Astrocyte (in vitro differentiated cells and primary cell): ENCODE measurements at places on chromosomes 13 and 19.

GRCh38 chr19:58218899-58219298, 9.8 kb upstream of the ZNF544 start:
- DNase-seq, result no peak
- no peaks in the 10 kb centered on the region for H3K27me3 ChIP-seq
- no peak overlapping the region for H3K4me3 ChIP-seq
- no peak overlapping the region for H3K27ac ChIP-seq
- no peaks in the 10 kb centered on the region for H3K4me1 ChIP-seq

DNA sequence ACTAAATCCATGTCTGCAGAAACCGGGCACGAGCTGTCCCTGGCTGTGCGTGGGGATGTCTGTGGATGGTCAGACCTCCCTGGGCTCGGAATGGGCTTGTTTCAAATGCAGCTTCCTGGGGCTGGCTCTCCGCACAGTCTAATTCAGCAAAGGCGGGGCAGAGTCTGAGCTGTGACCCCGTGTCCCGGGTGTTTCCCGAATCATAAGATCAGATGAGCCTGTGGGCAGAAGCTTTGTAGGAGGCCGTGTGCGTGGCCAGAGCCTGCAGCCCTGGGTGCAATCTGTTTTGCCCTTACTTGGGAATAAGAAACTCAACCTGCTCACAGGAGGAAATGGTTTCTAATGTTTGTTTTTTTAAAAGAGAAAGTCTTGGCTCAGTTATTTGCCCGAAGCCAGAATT, 13.9 kb upstream of the GNA11 start:
- H3K4me3 ChIP-seq, result no peak overlapping the region
- H3K27ac ChIP-seq, result no peak overlapping the region
- H3K4me1 ChIP-seq, result peaks cover 6% of the 10 kb centered on the region
- no peaks in the 10 kb centered on the region for H3K27me3 ChIP-seq
- peak; percentile 61 for DNase-seq

DNA sequence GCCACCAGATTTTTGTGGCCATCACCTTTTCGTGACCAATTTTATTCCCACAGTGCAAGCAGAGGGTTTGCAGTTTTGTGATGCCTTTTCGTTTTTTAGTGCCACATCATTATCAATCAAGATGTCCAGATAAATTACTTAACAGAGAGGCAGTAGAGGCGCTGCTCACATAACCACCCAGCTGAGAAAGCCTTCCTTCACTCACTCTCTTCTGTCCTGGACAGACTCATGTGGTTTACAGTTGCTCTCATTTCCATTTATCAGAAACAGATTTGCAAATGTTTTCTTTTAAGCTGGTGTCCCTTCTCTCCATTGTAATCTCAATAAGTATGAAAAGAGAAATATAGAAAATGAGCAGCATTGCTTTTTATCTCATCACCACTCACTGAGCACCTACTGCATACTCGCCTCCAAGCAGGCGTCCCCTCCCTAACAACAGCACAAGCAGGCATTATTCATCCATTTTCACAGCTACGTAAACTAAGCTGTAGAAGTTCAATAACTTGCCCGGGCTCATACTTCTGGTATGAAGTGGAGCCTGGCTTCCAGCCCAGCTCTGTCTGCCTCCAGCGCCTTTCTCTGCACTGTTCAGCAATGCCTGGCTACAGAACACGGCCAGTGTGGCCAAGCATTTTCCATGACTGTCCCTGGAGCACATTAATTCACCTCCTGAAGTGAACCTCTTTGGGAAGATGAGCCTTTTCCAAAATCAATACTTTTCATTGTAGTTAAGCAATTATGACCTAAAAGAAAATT, 34.6 kb upstream of the KATNAL1 start:
- H3K27me3 ChIP-seq, result no peaks in the 10 kb centered on the region
- no peak overlapping the region for H3K27ac ChIP-seq
- H3K4me1 ChIP-seq, result peaks cover 39% of the 10 kb centered on the region
- H3K4me3 ChIP-seq, result no peak overlapping the region

DNA sequence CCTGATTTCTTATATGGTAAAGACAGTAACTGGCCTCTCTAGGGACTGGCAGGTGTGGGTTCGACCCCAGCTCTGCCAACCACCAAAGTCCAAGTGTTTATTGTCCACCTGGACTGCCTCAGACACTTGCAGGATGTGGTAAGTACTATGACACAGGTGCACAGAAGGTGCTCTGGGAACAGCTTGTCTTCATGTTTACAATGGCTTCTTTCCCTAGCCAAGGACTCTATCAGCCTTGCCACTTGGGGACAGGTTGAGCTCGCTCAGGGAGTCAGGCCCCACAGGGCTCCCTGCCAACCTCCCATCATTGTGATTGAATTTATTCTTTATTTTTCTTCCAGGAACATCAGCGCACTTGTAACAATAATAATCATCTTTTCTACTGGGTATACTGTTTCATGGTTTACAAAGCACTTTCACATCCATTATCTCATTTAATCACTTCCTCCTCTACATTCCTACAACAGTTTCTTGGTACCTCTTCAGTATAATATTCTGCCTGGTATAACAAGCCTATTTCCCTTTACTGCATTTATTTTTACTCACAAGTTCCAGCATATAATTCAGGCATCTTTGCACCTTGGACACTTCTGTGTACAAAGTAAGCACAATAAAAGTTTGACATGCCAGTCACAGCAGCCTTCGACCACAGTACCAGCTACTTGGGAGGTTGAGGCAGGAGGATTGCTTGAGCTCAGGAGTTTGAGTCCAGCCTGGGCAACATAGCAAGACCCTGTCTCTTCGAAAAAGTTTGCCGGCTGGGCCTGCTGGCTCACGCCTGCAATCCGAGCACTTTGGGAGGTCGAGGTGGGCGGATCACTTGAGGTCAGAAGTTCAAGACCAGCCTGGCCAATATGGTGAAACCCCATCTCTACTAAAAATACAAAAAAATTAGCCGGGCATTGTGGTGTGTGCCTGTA, 24.2 kb upstream of the GATAD2A start:
- DNase-seq, result no peak
- H3K4me1 ChIP-seq, result peaks cover 6% of the 10 kb centered on the region
- no peaks in the 10 kb centered on the region for H3K36me3 ChIP-seq
- H3K4me3 ChIP-seq, result no peak overlapping the region
- no peaks in the 10 kb centered on the region for H3K27me3 ChIP-seq
- no peak overlapping the region for H3K27ac ChIP-seq

DNA sequence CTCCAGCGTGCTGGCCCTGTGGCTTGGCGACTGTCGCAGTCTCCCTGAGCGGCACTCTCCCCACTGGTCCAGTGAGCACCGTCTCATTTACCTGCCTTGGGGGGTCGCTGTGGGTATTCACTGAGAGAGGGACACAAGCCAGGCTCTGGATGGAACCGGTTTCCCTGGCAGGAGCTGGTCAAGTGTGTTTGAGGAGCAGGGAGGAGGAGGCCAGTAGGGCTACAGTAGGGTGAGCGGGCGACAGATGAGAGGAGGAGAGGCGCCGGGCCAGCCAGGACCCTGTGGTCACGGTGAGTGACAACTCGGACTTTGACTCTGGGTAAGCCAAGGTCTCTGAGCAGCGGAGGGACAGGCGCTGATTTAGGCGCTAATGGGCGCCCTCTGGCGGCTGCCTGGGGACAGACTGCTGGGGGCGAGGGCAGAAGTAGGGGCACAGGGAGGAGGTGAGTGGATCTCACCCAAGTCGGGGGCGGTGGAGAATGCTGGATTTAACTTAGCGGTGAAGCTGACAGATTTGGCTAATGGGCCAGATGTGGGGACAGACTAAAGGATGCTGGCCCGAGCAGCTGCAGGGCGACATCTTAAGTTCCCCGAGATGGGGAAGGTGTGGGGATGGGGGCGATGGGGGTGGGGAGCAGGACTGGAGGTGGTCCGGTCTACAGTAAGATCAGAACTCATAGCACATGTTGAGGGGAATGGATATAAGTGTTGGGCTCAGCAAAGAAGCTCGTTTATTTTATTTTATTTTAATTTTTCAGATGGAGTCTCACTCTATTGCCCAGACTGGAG, 4.7 kb upstream of the PRMT1 start:
- H3K36me3 ChIP-seq, result no peaks in the 10 kb centered on the region
- H3K4me3 ChIP-seq, result peak overlapping the region; percentile 37
- H3K27ac ChIP-seq, result no peak overlapping the region

DNA sequence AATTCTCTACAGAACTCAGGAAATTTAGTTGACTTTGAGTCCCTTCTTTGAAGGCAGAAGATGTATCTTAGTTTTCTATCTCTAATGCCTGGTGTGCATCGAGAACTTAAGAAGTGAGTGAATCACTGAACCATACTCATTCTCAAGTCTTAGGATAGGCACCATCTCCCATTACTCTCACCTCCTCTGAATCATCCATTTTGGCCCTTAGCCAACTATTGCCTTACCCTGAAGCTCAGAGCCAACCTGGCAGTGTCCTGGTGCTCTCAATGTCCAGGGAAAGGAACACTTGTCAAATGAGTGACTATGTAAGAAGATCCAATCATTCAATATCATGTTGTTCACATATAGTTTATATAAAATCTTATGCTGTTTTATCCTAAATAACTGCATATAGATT, 146.6 kb downstream of the RGCC start:
- no peaks in the 10 kb centered on the region for H3K4me1 ChIP-seq
- H3K27ac ChIP-seq, result no peak overlapping the region
- H3K36me3 ChIP-seq, result no peaks in the 10 kb centered on the region
- peak; percentile 61 for DNase-seq
- no peaks in the 10 kb centered on the region for H3K27me3 ChIP-seq

GRCh38 chr19:36527341-36527740, 730 bp downstream of the ZNF260 start:
- peaks cover 7% of the 10 kb centered on the region for H3K4me1 ChIP-seq
- H3K36me3 ChIP-seq, result peaks cover 7% of the 10 kb centered on the region
- no peaks in the 10 kb centered on the region for H3K27me3 ChIP-seq

GRCh38 chr13:24619282-24619681, 60.9 kb upstream of the ATP12A start:
- no peak overlapping the region for H3K27ac ChIP-seq
- H3K4me1 ChIP-seq, result no peaks in the 10 kb centered on the region
- H3K36me3 ChIP-seq, result no peaks in the 10 kb centered on the region
- H3K4me3 ChIP-seq, result no peak overlapping the region
- no peaks in the 10 kb centered on the region for H3K27me3 ChIP-seq
- no peak for DNase-seq

GRCh38 chr19:49243129-49243528, 81.9 kb downstream of the SLC6A16 start:
- H3K4me1 ChIP-seq, result no peaks in the 10 kb centered on the region
- H3K4me3 ChIP-seq, result no peak overlapping the region
- no peaks in the 10 kb centered on the region for H3K27me3 ChIP-seq
- DNase-seq, result no peak

DNA sequence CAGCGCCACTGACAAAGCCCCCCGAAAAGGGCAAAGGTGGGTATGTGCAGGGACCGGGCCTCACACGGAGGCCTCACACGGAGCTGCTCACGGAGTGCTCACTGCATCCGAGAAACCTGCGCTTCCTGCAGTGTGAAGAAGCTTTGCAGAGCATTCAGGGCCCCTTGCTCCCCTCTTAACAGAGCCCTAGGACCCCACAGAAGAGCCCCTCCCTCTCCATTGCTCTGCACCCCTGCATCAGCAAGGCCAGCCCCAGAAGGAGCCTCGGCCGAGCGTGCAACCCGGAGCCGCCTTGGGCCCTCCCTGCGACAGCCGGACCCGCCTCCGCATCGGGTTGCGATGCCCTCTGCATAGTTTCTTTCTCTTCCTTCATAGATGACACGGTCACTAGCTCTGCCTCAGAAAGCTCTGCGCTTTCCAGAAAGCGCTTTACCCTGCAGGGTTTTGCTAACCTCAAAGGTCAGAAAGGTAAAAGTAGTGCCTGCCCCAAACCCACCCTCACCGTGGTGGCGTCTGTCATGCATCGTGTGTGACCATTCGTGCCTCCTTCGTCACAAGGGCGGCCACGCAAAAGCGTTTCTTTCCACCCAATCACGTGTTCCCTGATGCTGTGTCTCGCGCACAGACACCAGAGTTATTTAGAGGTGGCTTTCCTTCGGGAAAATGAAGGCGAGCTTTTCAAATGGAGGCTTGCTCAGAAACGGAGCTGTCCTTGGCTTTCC, 15.7 kb upstream of the F7 start:
- no peak overlapping the region for H3K4me3 ChIP-seq
- no peak overlapping the region for H3K27ac ChIP-seq
- no peaks in the 10 kb centered on the region for H3K27me3 ChIP-seq
- no peaks in the 10 kb centered on the region for H3K36me3 ChIP-seq
- DNase-seq, result no peak

DNA sequence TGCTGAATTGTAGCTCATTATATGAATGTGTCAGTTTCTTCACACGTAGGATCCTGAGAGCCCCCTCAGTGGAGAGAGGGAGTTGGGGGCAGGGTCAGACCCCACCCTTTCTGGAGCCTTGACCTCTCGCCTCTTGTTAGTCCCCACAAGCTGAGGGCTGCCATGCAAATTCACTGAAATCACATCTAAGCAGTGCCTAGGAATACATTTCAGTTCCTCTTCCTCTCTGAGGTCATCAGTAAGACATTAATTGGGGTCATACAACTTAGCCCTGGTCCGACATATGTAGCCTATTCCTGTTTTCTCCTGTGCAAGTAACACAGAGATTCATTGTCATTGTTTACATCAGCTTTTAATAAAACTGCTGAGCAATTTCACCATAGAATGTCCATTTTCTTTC, 30.0 kb downstream of the MYO9B start:
- H3K27ac ChIP-seq, result no peak overlapping the region
- H3K36me3 ChIP-seq, result peaks cover 22% of the 10 kb centered on the region
- H3K4me1 ChIP-seq, result peaks cover 17% of the 10 kb centered on the region
- H3K27me3 ChIP-seq, result no peaks in the 10 kb centered on the region
- no peak overlapping the region for H3K4me3 ChIP-seq
- DNase-seq, result no peak

DNA sequence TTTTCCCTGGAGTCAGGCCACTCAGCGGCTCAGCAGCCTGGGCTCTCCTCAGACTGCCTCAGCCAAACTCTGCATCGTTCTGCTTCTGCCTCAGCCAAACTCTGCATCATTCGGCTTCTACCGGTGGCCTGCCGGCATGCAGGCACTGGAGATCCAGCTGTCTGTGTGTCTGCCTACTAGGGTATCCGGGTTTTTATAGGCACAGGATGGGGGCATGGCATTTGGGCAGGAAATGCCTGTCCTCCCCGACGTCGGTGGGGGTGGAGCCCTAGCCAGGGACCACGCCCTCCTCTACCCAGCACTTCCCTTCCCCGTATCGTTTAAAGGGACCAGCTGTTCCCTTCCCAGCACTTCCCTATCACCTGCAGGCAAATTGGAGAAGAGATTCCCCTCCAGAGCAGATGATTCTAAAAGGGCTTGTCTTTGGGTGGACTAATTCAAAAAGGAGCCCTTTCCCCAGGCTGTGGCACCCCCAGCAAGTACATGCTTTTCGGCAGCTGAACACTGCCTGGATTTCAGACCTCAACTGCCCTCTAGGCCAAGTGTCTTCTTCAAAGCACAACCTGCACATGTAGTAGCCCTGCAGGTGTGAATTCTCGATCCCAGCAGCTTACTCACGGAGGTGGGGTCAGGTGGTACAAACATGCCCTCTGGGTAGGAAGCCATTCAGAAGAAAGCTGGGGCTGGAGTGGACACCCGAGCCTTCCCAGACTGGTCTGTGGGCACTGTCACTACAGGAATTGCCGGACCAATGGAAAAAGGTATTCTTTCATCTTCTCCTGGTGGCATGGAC, 25.4 kb upstream of the GPR12 start:
- no peaks in the 10 kb centered on the region for H3K4me1 ChIP-seq
- no peak overlapping the region for H3K27ac ChIP-seq
- H3K36me3 ChIP-seq, result no peaks in the 10 kb centered on the region
- no peak overlapping the region for H3K4me3 ChIP-seq
- DNase-seq, result no peak
- no peaks in the 10 kb centered on the region for H3K27me3 ChIP-seq
